NAMALWA (cell line): ENCODE measurements at places on chromosomes 2 and 18.

DNA sequence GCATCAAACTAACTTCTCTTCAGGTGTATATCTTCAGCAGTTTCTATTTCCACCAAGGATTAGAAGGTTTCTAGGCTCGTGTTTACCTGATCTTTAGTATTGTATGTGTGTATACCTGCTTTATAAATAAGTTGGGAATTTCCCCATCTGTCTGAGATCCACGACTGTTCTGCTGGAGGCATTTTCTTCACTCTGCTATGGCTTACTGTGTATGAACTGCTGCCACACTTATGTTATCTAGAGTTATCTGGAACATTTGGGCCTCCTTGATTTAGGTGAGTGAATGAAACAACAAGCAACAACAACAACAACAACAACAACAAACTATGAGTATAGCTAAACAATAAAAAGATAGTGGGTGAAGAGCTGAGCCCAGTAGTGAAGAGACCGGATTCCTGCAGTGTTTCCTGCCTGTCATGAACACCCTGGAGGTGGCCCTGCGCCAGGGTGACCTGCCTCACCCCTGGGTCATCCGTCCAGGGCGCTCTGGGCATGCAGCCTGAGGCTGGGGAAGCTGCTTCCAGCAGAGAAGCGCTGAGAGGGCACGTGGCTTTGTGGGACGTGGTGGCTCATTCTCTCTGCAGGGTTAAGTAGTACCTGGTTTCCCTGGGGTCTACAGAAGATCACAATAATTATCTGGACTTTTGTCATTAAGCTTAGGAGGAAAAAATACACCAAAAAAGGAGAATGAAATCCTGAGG is 56.1 kb upstream of the GATA6 start:
- no peak for DNase-seq

- DNase-seq, result no peak
These were observed 927.6 kb upstream of the FANCL start for GRCh38 chr2:59168766-59169165.

DNA sequence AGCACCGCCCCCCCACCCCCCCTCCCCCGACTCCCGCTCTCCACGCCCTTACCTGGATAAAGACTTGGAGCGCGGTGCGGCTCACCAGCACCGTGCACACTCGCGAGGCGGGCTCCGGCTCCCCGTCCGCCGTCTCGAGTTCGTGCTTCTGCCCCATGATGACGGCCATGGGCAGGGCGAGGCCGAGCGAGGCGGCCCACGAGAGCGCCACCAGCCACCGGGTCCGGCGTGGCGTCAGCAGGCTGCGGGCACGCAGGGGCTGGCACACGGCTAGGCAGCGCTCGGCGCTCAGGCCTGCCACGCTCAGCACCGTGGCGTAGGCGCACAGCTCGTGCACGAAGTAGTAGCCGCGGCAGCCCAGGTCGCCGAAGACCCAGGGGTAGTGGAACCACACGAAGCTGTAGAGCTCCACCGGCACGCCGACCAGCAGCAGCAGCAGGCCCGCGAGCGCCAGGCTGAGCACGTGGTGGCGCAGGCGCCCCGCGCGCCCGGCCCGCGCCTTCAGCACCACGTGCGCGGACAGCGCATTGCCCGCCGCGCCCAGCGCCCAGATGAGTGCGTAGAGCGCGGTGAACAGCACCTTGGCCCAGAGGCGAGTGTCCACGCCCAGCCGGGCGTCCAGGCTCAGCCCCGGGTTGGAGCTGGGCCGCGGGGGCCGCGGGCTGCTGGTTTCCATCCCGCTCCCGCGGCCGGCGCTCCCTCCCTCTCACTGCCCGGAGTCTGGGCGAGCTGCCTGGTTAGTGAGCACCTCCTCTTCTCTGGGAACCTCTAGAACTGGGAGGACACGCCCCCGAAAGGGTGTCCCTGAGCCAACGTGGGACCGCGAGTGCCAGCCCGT is at the start of gene NTSR2:
Gene NTSR2, minus strand, starts transcription at position 742 of the 838 bp plus-strand sequence. Its CDS starts 66 bp downstream, at position 676.
- no peak for DNase-seq

GRCh38 chr2:177169810-177170514 is 42.6 kb upstream of the HNRNPA3 start:
- DNase-seq, result no peak

- no peak for DNase-seq
These were observed 178.8 kb downstream of the PRKCE start for GRCh38 chr2:45830322-45830721.

GRCh38 chr18:47968006-47968676 is 37.7 kb upstream of the SMAD2 start:
- DNase-seq, result no peak

DNA sequence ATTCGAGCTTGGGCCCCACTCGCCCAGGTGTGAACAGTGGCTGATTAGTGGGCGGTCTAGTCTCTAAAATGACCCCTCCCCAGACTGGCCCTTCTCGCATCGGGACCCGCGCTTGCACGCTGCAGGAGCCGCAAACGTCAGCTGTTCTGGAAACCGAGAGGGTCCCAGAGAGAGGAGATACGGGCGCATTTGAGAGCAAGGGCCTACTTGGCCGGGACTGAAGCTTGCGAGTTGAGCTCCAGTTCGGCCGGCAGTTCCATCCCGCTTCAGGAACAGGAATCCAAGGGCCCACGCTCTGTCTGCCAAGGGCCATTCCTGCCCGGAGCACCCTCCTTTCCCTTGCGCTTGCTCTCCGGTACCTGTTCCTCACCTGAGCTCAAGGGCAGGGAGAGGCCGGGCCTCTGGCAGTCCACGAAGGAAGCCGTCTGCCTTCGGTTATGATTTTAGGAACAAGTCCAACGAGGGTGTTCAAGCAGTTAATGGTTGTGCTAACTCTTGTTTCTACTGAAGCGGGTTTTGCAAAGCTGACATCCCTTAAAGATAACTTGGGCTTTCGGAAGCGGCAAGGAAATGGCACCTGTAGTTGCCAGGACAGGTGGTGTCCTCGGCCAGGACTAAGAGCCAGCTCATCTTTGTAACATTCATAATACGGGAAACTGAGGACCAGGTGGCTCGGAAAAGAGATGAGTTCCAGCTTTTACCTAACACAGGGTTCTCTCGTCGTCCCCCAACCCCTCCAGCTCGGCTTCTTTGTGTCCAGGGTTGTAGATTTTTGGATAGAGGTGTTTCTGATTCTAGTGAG is 3.9 kb upstream of the DLX1 start:
- no peak for DNase-seq

DNA sequence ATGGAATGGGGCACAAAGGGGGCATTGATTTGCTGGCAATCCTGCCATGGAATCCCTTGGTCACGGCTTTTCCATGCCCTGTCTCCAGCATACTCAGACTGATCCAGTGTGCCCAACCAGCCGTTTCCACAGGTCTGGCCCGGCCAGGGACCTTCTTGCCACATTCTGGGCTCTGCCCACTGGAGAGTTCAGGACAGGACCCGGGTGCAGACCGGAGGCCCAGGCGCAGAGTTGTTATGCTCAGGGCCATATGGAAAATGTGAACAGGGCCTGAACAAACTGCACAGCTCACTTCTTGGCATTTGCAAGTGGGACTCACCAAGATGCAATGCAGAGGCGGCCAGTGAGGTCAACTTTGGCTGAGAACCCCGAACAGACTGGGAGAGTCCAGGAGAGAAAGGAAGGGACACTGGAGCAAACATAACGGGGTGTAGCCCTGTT is 15.6 kb upstream of the ASAP2 start:
- DNase-seq, result no peak

- DNase-seq, result no peak
These were observed 23.8 kb downstream of the GRHL1 start for GRCh38 chr2:9975328-9975727.

GRCh38 chr2:70655786-70656185 is 102.2 kb upstream of the TGFA start:
- no peak for DNase-seq

- no peak for DNase-seq
These were observed 9.0 kb downstream of the RPS7 start for GRCh38 chr2:3584076-3584475.

- no peak for DNase-seq
These were observed 29.6 kb upstream of the SLC30A6 start for GRCh38 chr2:32136097-32136496.

DNA sequence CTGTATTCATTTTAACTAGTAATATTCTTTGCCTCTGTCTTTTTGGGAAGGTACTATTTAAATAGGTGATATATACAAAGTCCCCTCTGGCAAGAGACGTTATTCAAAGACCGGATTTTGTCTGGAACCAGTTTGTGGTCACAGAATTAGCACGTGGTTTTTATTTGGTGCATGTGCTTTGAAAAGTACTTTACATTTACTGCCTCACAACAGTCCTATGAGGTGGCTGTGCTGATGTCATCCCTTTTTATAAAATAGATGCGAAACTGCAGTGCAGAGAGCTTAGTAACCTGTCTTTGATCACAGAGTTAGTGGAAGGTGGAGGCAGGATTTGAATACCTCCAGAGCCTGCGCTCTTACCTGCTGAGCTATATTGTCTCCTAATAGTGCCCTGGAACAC is 4.0 kb downstream of the LPIN1 start:
- peak; percentile 87 for DNase-seq

GRCh38 chr2:160842286-160842685 is 317.9 kb upstream of the TANK start:
- no peak for DNase-seq

DNA sequence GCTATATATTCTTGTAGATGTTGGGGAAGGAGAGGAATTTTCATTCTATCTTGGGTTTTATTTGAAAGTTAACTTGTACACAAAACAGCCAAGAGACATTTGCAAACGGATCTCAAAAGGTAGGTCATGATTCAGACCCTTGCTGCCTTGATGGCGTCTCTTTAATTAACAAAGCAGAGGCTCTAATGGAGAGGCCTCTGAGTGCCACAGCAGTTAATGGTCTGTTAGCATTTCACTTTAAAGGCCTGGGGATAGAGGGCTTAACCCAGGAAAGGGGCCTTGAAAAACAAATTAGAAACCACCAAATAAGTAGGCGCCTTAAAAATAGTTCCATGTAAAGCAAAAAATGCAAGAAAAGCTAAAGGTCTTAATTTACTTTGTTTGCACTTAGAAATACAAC is 836.9 kb upstream of the CELF4 start:
- DNase-seq, result no peak

- DNase-seq, result no peak
These were observed 685.2 kb downstream of the DCC start for GRCh38 chr18:53025247-53025646.

GRCh38 chr2:204268971-204269370 is 276.3 kb upstream of the PARD3B start:
- no peak for DNase-seq

GRCh38 chr2:65708086-65708485 is 275.7 kb upstream of the SPRED2 start:
- DNase-seq, result no peak

DNA sequence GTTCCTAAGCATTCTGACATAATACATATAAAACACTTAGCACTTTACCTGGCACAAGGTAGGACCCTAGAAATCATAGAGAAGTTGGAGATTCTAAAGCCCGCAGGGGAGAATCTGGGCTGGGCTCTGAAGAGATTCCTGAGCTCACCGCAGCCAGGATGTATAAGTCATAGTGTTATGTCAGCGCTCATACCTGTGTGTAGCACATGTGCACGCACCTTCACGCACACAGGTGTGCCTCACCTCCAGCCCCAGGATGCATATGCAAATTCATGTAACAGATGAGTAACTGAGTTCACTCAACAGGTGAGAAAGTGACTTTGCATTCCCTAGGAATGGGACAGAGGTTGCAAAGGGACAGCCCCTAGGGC is 7.9 kb upstream of the SDC1 start:
- DNase-seq, result no peak

DNA sequence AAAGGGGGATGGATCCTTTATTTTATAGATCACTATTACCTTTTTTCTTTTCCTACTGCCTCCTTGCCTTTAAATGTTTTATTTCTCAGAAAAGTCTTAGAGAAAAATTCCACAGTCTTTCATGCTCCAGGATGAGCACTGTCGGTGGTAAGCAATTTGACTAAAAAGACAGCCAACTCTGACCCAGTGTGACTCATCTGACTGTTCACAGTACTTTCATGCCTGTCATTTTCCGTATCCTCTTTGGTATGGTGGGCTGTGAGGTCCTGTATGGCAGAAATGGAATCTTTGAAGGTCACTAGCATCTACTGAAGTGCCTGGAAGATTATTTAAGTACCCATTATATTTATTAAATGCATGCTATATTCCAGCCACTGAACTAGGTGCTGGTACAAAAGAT is 2.1 kb upstream of the RFTN2 start:
- DNase-seq, result no peak

DNA sequence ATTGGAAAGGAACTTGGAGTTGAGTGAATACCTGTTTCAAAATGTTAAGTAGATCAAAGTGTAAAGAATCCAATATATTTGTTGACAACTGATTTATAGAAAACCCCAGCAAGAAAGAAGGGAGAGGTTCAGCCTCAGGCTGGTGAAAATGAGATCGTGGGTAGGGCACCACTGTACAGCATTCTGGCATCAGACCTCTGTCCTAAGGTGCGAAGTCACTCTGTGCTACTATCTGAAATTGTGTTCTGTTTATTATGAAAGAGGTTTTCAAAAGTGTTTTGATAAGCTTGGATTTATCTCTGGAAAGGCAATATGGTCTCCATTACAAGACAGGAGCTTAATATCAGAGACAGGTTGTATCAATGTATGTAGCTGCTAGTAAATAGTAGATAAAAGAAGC is 80.5 kb upstream of the MAP4K3 start:
- no peak for DNase-seq

DNA sequence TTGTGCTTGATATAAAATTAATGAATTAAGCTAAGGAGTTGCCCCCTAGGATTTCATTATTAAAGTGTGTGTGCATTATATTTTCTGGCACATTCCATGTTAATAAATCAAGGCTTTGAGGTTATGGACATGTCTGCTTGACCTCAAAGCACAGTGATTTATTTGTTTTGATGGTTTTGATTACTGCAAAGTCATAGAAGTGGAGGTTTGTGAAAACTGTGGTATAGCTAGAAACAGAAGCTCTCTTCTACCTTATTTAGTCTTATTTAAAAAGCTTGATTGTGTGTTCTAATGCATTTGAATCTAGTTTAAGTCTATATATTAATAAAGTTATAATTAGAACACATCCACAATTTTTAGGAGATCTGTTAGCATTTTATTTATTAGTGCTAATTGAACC is 32.2 kb downstream of the DOK6 start:
- no peak for DNase-seq

DNA sequence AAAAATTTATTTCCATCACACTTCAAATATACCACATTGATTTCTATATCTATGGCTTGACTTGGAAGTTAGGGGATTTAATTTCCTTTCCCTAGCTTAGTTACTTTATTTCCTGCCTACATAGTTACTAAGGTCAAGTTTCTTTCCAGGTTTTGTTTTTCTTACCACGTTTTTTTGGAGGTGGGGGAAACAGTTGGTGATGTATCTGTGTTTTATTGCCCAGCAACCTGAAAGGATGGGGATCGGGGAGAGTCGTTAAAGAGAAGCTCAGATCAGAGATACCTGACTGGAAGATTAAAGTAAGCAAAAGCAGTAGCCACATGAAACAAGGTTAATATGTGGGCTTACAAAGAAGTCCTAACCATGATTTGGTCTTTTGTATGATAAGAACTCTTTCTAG is 127.8 kb downstream of the OSBPL6 start:
- no peak for DNase-seq

DNA sequence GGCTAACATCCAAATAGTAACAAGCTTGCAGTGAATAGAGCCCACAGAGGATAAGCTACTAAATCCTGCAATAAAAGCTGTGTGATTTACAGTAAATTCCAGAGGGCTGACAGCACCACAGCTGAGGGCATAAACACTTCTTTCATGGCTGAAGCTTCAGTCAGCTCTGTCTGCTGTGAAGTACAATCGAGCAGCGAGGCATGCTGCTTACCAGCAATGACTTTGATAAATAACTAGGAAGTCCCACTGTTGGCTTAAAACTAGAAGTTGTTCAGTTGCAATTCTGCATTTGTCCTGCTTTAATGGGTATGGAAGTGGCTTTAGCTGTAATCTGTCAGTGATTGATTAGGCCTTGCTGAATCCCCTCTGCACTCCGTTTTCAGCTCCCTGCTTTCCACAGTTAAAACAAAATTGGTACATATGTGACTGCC is 65.2 kb upstream of the FIGN start:
- no peak for DNase-seq
